Left hindlimb (tissue), 1 donor: ENCODE measurements at places on chromosomes 11 and 22.

DNA sequence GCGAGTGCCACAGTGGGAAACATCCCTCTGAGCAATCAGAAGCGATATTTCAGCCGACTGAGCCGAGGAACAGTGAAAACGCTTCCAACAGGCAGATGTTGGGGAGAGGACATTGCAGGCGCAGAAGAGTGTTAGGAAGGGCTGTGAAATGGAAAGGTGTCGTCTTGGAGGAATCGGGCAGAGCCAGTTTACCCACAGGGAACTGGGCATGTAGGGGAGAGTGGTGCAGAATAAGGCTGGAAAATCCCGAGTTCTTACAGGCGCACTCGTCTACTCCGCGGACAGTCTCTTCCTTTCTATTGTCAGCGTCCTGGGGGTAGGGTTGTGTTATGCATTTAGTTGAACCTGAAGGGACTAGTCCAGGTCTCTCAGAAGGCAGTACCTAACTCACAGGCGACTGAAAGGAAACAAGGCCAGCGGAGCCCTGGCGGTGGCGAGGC is 1.1 kb upstream of the APLP2 start:
- DNase-seq, result no peak

GRCh38 chr11:94241896-94242295 is 62.5 kb upstream of the IZUMO1R start:
- no peak for DNase-seq

- DNase-seq, result no peak
These were observed 92.9 kb downstream of the PTPRJ start for GRCh38 chr11:48073031-48073861.

DNA sequence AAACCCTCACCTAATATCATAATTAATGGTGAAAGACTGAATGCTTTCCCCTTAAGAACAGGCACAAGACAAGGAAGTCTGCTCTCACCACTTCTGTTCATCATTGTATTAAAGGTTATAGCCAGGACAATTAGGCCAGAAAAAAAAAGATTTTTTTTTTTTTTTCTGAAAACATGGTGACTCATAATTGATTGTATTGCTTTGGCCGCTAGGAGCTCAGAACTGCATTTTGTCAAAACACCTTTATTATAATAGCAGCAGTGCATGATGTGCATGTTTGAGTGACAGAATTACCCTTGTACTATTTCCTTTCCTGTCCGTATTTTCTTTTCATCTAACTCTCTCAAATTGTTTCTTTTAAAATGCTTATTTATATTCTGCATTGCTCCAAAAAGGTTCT is 98.1 kb downstream of the RNF169 start:
- DNase-seq, result no peak

GRCh38 chr11:82288471-82288870 is 445.2 kb downstream of the FAM181B start:
- no peak for DNase-seq

DNA sequence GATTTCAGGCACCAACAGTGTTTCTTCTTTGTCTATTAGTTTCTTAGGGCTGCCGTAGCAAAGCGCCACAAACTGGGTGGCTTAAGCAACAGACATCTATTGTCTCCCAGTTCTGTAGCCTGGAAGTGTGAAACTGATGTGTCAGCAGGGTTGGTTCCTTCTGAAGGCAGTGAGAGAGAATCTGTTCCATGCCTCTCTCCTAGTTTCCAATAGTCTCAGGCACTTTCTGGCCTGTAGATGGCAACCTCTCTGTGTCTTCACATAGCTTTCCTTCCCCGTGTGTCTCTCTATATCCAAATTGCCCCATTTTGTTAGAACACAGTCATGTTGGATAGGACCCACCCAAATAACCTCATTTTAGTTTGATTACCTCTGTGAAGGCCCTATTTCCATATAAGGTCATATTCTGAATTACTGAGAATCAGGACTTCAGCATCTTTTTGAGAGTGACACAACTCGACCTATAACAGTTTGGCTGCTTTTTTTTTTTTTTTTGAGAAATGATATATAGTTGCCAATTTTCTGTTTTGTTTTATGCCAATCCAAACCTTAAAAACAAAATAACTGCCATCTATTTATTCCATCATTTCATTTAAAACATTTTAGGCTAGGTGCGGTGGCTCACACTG is 108.2 kb downstream of the SLC36A4 start:
- DNase-seq, result no peak

GRCh38 chr11:69287968-69288882 is 5.7 kb upstream of the MYEOV start:
- DNase-seq, result no peak

DNA sequence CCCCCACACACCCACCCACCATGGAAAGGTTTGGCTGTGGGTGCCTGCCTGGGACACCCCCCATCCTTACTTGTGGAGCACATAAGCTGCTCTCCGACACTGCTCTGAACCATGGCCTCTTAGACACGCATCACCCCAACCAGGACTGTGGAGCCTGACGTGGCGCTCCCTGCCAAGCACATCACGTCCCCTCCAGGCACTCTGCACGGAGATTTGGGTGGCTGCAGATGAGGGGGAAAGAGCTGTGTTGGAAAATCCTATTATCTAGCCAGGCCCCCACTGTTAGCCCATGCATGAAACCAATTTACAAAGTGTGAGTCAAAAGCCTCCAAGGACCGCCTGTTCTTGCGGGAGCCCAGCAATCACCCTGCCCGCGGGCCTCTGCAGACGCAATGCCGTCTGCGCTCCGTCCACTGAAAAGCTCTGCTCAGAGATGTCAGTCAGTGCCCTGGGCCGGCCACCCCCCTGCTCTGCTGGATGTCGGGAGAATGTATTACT is 163.4 kb upstream of the NECTIN1 start:
- DNase-seq, result no peak

GRCh38 chr11:20278727-20279126 is 84.8 kb upstream of the HTATIP2 start:
- no peak for DNase-seq

DNA sequence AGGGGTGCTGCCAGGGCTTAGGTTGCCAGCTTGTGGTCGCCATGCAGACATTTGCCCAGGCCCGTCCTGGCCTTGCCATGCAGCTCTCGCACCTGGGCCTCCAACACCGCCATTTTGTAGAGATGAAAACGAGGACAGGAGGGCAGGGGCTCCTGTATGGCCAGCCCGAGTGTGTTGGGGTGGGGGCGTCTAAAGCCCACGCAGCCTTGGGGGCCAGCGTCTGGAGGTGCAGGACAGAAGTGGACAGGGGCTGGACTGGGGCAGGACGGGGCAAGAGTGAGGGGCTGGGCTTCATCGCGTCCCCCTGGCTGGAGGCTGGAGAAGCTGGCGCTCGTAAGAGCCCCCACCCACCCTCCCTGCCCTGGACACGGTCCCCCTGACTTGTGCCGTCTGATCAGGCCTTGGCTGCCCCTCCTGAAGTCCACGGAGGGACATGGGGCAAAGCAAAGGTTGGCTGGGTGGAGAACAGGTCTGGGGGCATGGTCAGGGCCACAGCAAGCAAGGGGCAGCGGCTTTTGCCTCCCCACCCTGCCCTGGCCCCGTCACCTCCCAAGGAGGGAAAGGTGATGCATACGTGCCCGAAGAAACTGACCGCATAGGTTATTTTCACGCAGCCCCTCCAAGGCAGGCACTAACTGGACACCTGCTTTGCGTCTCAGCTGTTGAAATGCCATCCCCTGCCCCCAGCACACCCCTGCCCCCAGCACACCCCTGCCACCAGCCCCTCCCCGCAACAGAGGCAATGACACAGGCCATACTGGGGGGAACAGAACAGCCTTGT is 815 bp downstream of the TNNT3 start:
- peak; percentile 23 for DNase-seq

DNA sequence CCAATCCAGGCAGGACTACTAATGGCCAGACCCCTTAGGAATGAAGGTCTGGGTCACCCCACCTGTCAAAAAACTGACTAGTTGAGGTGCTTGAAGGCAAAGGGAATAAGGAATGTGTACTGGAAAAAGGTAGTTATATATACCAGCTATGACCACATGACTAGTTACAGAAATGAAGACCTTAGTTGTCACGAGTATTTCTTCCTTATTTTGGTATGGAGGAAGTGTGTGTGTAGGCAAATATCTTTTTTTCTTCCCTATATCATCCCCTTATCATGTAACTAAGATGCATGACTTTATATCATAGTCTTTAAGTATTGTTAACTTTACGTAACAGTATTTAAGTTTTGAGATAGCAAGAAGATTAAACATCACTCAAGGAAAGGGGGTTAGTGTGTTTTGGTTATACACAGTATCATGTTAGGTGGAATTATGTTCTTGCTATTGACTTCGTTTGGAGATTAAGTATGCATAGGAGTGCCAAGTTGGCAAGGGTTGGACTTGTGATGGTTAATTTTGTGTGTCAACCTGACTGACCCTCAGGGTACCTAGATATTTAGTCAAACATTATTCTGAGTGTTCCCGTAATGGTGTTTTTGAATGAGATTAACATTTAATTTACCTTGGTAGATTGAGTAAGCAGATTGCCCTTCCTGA is 38.2 kb upstream of the NARS2 start:
- no peak for DNase-seq

DNA sequence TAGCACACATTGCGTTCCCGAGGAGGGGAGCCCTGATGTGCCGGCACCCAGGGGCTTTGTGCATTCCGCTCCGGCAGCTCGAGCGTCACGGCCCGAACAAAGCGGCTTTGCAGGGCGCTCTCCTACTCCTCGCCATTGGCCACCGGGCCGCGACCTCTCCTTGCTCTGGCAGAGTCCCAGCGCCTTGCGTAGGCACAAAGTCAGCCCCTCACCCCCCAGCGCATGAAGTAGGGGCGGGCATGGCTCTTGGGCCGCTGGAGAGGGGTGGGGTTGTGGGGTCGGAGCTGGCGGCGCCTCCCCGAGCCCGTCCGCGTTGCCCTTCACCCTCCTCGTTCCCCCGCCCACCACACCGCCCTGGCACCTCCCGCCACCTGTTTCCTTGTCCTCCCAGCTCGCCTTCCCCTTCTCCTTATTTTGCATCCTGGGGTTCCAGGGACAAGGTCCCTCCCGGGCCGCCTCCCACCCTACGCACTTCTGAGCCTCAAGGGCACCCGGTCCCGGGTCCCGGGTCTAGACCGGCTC is 753 bp upstream of the PPARA start:
- DNase-seq, result peak; percentile 80

GRCh38 chr11:85718991-85719807 is 33.2 kb upstream of the CCDC89 start:
- DNase-seq, result peak; percentile 75
